Right lobe of liver (tissue), 6 donors: ENCODE measurements at places on chromosomes 16 and 17. TPM values are rescaled to one million over a fixed set of nuclear protein-coding genes. Genes with fewer than 3 reads are reported as not detected.

Gene FOXN1
- not detected for total RNA-seq

Gene OTOA
- total RNA-seq = not detected

Gene UBE2I
- 32.6 TPM for total RNA-seq

Gene MYH11
- total RNA-seq = 3.2 TPM

Gene MYH8
- not detected for total RNA-seq

Gene OR4D1
- total RNA-seq = not detected

Gene MMP25
- 1.5 TPM for total RNA-seq

Gene C17orf107
- total RNA-seq = 2.6 TPM

Gene CNTROB
- 9.6 TPM for total RNA-seq

Gene CRHR1
- total RNA-seq = not detected

Gene SDR42E2
- not detected for total RNA-seq

Gene LPO
- not detected for total RNA-seq

Gene AHSP
- total RNA-seq = 0.95 TPM

Gene CDH15
- total RNA-seq = not detected

Gene GRB7
- 2.5 TPM for total RNA-seq

Gene HSD3B7
- total RNA-seq = 219 TPM

Gene DCAKD
- 13.9 TPM for total RNA-seq

Gene BRIP1
- total RNA-seq = 1.1 TPM

Gene C16orf86
- 2.2 TPM for total RNA-seq

Gene SLC5A2
- not detected for total RNA-seq

Gene FBXO47
- not detected for total RNA-seq

Gene ANKRD40
- total RNA-seq = 14.8 TPM

Gene ZPBP2
- not detected for total RNA-seq

Gene KRT9
- total RNA-seq = not detected

Gene DCUN1D3
- total RNA-seq = 10.3 TPM

Gene TEKT1
- total RNA-seq = not detected

Gene CDK5R1
- 0.42 TPM for total RNA-seq

Gene MLKL
- 6.0 TPM for total RNA-seq

Gene FBXO39
- 0.35 TPM for total RNA-seq

Gene TMED6
- total RNA-seq = 1.6 TPM

Gene CEMP1
- total RNA-seq = not detected

Gene CCDC182
- total RNA-seq = not detected
